ENCODE measurements at places on chromosomes 2 and 18.

GRCh38 chr2:25269233-25269632 is 72.5 kb downstream of the DNMT3A start:
- DNase-seq, result no peak

DNA sequence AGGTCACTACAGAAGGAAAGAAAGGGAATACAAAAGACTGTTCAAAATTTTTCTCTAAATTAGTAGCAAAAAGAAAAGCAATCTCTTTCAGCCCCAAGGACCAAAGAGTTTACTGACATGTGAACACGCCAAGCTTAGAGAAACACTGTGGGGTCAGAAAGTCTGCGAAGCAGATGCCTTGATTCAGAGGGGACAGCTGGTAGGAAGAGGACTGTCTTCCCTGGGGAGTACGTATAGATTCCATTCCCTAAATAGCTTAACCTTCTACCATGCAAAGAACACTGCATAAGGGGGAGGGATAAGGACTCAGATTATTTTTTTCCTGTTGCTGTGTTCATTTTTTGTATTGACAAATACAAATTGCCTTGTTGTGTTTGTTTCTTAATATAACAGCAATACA is 96.1 kb downstream of the IRS1 start:
- DNase-seq, result no peak

- no peak for DNase-seq
Observed at GRCh38 chr2:77018219-77018618, 504.0 kb downstream of the LRRTM4 start.

GRCh38 chr18:25399554-25399953 is 47.6 kb upstream of the ZNF521 start:
- no peak for DNase-seq

- DNase-seq, result no peak
Observed at GRCh38 chr18:77054288-77054605, 78.3 kb downstream of the MBP start.

DNA sequence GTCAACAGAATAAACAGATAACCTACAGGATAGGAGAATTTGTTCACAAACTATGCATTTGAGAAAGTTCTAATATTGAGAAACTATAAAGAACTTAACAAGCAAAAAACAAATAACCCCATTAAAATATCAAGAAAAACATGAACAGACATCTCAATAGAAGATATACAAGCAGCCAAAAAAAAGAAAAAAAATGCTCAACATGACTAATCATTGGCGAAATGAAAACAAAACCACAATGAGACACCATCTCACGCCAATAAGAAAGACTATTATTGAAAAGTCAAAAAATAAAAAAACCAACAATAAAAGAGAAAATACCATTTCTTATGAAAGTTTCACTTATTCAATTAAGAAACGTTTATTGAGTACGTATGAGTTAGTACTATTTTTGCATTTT is 800.5 kb downstream of the CBLN2 start:
- DNase-seq, result no peak

- DNase-seq, result no peak
Observed at GRCh38 chr2:109174214-109174613, 45.2 kb downstream of the SH3RF3 start.

DNA sequence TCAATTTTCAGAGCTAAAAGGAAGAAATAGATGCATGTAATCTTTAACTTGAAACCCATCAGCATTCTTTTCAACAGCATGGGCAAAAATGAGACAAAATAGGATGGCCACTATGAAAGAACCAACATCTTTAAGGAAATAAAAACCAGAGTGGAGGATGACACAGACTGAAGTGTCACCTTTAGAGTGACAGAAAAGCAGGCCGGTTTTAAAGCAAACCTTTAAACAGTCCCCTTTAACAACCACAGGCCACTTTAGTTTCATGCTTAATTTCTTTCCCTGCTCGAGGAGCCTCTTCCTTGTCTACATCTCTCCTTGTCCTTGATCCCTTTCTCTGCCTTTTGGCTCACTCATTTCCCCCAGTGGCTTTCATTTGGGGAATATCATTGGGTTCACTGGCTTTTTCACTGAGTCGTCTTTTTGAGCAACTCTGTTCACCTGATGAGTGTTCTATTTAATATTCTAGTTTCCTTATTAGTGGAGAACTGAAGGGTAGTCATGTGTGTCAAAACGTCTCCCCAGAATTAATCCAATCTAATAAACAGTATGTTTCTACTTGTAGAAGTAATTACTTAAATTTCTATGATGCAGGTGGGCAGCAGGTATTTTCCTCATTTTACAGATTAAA is 72.5 kb downstream of the DOCK10 start:
- DNase-seq, result no peak

GRCh38 chr2:112141626-112142007 is 3.4 kb downstream of the FBLN7 start:
- DNase-seq, result no peak

- DNase-seq, result no peak
Observed at GRCh38 chr2:122843503-122843902, 1088.1 kb downstream of the TSN start.

DNA sequence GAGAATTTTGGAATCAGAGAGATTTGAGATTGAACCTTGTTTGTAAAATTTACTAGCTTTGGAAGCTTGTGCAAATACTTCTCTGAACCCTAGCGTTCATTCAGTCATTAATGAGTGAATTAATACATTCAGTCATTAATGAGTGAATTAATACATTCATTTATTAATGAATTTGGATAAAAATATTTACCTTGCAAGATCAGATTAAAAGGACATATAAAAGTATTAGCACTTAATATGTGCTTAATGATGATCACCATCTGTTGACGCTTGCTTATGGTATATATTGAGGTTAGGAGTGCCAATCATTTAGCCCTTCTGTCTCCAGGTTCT is 26.9 kb downstream of the EML4 start:
- DNase-seq, result no peak

DNA sequence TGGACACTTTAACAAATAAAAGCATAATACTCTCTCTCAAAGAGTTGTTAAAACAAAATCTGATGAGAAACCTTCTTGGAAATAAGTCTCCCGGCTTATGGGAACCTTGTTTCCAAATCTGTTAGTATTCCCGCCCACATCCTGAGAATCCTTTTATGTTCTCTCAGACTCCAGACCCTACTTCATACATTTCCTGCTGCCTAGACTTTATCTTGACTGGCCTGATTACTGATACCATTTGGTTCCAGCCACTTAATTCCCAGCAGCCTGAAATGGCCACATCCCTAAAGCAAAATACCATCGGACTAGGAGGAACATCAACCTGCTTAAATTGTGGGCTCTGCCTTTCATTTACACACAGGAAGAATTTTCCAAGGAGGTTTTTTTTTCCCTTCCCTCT is 79.1 kb upstream of the CYP1B1 start:
- no peak for DNase-seq

GRCh38 chr2:158214431-158214830 is 112.8 kb downstream of the UPP2 start:
- DNase-seq, result no peak

Measured in NCI-H2081 treated with DMSO at 0.1 percent for 48 hours (cell line).